AG09319 (cell line): ENCODE measurements at places on chromosomes 12 and 14.

- DNase-seq: no peak
Measured at GRCh38 chr14:54333511-54333910, 63.3 kb upstream of the CDKN3 start.

DNA sequence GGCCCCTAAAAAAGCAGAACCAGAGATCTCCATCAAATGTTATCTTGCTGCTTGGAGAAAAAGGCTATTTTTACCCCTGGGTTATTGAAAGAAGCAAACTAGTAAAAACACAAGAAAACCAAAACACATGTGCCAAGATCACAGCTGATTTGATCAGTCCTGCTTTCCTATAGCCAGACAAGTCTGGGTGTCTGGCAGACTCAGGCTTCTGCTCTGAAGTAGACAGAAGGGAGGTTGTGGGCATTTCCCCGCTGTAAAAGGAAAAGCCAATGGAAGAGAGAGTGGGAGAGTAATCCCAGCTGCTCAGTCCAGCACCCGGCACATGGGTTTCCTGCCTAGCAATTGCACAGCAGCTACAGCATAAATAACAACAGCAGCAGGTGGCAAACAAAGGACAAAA is 177.9 kb downstream of the PHLDA1 start:
- DNase-seq: no peak

DNA sequence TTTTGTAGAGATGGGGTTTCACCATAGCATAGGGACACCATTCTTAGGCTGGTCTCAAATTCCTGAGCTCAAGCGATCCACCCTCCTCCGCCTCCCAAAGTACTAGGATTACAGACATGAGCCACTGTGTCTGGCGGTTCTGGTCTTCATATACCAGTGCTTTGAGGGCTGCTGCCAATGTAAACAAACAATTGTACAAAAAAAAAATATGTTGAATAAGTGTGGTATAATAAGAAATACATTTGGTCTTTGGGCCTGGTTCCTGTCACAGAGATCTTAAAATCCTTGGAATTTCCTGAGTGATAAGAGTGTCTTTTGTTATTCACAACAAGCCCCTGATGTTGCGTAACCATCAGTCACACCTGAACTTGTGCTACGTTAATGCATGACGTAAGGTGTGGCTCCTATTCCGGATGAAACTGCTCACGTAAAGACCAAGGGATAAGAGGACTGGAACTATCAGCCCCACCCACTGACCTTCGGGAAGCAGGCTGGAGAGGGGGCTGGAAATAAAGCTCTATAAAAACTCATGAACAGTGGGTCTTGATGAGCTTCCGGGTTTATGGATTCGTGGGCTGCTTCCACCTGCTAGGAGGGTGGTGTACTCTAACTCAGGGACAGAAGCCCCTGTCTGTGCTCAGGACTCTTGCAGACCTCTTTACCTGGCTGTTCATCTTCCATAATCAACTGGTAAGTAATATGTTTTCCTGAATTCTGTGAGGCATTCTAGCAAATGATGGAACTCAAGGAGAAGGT is 16.5 kb upstream of the RIMKLB start:
- no peak for DNase-seq

DNA sequence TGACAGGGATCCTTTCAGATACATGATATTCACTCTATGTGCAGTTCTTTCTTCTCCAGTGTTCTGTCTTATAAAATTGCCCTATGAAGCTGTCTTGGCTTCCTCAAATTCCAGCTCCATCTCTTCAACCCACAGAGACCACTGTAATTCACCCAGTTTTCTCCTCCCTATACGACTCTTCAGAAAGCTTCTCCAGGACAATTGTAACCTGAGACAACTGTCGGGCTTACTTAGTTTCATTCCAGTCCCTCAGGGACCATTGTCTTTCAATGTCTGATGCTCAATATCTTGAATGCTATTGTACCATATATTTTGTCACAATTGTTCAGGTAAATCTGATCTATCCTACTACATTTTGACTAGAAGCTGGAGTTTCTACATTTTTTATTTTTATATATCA is 345.3 kb downstream of the RPL10L start:
- DNase-seq: no peak

GRCh38 chr14:100104523-100105300 is 39.5 kb downstream of the EVL start:
- DNase-seq: no peak

- DNase-seq: no peak
Measured at GRCh38 chr12:5982106-5982505, 37.0 kb upstream of the ANO2 start.

- no peak for DNase-seq
Measured at GRCh38 chr12:46087916-46088439, 97.6 kb upstream of the SCAF11 start.

DNA sequence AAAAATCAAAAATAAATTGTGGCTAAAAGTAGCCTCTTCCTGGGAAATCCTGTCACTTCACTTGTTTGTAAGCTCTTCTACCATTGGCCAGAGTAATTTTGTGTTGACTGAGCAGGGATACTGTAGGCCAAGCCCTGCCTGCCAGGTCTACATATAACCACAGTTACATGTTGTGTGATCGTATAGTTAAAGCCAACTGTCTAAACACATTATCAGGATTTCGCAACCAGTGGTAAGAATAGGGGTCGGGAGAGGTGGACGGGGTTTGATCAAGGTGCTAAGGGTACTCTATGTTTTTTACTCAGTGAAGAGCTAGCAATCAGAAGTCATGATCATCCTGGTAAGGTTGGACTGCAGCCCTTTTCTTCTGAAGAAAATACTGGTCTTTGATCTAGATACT is 13.4 kb downstream of the ANKRD13A start:
- DNase-seq: no peak
